ENCODE measurements at places on chromosomes 5 and 9.

GRCh38 chr5:151078490-151079262 is 2.2 kb downstream of the TNIP1 start:
- no peak for DNase-seq

- no peak for DNase-seq
These were observed 138.7 kb upstream of the EFNA5 start for GRCh38 chr5:107809201-107810034.

GRCh38 chr5:28685794-28686193 is 1647.4 kb upstream of the CDH9 start:
- DNase-seq: no peak

GRCh38 chr5:162484095-162484494 is 416.5 kb downstream of the GABRG2 start:
- no peak for DNase-seq

DNA sequence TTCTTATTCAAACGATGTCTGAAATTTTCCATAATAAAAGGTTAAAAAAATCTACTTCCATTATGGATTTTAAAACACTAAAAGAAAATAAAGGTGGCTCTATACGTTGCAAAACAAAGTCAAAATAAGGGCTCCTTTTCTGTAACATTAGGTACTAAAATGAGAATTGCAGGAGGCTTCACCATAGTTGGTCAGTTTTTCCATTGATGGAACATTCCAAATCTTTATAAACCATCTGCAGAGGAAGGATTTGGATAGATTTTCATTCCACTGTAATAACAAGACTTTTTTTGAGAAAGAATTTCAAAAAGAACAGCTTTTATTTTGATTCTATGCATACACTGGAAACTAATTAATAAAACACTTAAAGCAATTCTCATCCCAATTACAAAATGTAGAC is 145.6 kb downstream of the LURAP1L start:
- DNase-seq: no peak

All from neuronal stem cell (in vitro differentiated cells).